PC-9 (cell line): ENCODE measurements at places on chromosomes 2 and 18. TPM values are rescaled to one million over a fixed set of nuclear protein-coding genes. Genes with fewer than 3 reads are reported as not detected.
A peak's percentile ranks its signal among the peaks of the same experiment; 100 is the strongest.

CHRNG gene
- total RNA-seq = not detected in 2 replicates

- no peak for DNase-seq
Observed at GRCh38 chr2:69188182-69188900, 175.4 kb downstream of the ANTXR1 start.

GRCh38 chr2:15369129-15369528, 192.0 kb downstream of the NBAS start:
- DNase-seq = no peak

- DNase-seq = no peak
Observed at GRCh38 chr2:217897816-217898806, 104.7 kb downstream of the TNS1 start.

DNA sequence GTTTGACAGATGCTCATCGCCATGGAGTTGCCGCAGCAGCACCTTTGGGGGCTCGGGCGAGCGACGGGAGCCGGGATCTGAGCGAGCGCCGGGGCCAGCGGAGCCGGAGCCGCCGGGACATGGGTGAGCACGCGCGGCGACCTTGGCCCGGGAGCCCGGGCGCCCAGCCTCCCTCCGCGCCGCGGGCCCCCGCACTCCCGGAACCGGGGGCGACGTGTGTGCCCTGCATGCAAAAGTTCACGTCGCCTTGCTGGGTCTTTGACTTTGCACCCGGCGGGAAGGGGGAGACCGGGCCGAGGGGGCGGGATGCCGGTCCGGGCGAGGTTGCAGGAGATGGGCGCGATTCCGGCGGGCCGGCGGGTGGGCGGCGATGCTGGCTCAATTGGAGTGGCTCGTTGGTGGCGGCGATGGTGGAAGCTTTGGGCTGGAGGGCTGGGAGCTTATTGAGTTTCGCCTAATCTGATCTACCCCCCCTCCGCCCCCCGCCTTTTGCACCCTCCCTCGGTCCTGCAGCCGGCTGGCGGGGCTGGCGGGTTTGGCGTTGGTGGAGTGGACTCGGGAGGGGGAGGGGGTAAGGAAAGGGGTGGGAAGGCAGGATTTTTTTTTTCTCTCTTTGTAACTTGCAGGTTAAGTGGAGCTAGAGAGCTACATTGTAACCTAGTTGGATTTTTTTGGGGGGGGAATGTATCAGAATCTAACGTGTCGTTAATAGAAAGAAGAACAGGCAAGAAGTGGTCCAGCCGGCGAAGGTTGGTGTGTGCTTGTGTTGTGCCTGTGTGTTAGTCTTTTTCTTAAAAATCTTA, at the start of gene SETBP1:
Gene SETBP1 (plus strand): TSS at position 616 of the 803 bp plus-strand sequence. CDS start 20,459 bp downstream, outside the sequence.
- no peak for DNase-seq

- DNase-seq = no peak
Observed at GRCh38 chr2:240997141-240997855, 1.1 kb upstream of the SNED1 start.

- no peak for DNase-seq
Observed at GRCh38 chr2:9076210-9076609, 72.7 kb upstream of the MBOAT2 start.

DNA sequence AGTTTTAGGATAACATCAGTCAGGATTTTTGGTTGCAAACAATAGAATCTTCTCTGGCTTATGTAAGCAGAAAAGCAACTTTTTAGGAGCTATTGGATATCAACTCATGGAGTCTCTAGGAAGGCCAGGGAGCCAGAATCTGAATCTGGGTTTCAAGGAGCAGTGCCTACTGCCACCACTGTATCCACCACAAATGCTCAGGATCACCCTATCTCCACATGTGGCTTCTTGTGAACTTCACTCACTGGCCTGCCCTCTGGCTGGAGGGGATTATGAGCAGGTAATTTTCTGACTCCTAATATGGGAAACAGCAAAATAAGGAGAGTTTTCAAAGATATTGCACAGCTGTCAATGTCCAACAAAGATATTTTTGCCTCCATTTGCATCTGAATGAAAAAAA, 142.9 kb downstream of the PKP4 start:
- DNase-seq = no peak

DNA sequence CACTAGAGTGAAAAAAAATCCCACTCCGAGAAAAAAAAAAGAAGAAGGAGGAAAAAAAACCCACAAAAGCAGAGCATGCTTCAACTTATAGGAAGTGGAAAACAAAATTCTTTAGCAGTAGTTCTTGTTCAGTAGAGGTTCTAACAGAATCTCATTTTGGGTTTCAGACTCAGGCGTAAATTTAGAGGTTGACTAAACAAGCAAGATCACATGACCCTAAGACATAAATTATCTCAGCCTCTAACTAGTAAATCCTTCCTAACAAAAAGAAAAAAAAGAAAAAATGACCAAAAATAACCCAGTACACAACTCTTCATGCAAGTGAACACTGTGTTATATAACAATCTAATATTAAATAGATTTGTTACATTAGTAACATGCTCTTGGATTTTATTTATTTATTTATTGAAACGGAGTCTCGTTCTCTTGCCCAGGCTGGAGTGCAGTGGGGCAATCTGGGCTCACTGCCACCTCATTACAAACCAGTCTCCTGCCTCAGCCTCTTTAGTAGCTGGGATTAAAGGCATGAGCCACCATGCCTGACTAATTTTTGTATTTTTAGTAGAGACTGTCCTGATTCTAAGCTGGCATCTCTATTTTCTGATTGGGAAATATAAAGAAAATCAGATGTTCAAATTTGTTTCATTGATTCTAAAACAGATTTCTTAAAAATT, 35.4 kb downstream of the PPP4R3B start:
- no peak for DNase-seq

DNA sequence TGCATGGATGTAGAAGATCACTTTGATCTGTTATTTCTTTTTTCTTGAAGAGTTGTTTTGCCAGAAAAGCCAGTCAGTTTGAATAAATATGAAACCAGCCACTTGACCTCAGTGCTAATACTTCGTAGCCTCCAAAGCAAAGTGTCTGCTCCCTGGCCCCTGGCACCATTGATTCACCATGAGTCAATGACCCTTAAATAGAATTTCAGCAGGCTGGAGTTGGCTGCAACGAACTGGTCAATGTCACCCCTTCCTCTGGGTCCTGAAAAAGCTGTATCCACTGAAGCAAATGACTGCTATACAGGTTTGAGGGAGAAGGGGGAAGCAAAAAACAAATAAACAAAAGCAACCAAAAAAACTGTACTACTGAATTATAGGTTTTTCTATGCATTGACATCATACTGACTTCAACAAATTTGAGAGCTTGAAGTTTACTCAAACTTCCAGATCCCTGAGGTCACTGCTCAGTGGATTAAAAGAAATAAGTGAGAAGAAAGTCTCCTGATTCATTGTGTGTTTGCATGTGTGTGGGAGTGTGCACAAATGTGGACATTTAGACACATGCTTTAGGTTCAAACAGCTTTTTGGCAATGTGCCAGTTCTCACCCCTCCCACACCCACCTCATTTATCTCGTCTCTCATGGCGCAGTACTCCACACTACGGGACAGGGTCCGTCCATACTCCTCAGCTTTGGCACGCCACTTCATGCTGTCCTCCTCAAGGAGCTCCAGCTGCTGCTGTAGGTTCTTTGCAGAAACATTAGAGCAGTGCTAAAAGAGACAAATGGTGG, 58.1 kb upstream of the TTN start:
- DNase-seq = peak; percentile 54

TDRD15 gene
- 1.9 and 2.9 TPM in 2 replicates for total RNA-seq

- DNase-seq = no peak
Observed at GRCh38 chr2:111896576-111896975, 1.8 kb upstream of the MERTK start.
